ENCODE measurements at places on chromosomes 7 and 10.

- no peak for DNase-seq
These were observed 20.0 kb upstream of the GPR146 start for GRCh38 chr7:1024331-1024841.

GRCh38 chr10:77974396-77975074 lies 48.0 kb upstream of the DLG5 start:
- DNase-seq, result no peak

GRCh38 chr10:119365773-119366599 lies 158.6 kb downstream of the GRK5 start:
- no peak for DNase-seq

GRCh38 chr10:99869581-99870122 lies 87.2 kb downstream of the ABCC2 start:
- no peak for DNase-seq

DNA sequence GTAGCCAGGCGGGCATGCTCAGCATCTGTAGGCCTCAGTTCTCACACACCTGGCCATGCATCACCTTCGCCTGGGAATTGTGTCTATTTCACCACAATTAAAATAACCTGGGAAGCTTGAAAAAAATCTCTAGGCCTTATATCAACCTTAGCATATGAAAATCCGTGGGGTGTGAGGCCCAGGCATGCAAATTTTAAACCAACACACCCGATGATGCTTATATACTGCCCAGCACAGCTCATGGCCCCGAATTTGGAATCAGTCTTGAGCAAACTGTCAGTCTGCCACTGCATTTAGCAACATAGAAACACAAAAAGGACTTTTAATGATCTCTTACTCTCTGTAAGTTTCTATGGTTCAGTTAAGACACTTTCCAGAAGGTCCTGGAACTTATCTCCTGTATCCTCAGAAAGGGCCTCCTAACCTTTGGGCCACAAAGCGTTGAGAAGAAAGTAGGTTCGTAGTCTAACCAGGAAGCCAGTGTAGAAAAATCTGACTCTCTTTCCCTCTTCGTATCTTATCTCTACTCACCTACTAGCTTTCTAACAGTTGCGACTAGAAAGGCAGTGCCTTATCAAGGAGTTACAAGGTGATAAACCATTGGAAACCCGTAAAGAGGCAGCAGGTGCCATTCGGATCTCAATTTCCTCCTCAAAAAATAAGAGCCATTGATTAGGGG lies 12.0 kb upstream of the DMBT1 start:
- no peak for DNase-seq

All from CD8-positive, alpha-beta T cell (primary cell).